Ureter (tissue), 1 donor: ENCODE measurements at places on chromosomes 11 and 22. TPM values are rescaled to one million over a fixed set of nuclear protein-coding genes. Genes with fewer than 3 reads are reported as not detected.
A peak's percentile ranks its signal among the peaks of the same experiment; 100 is the strongest.

DNA sequence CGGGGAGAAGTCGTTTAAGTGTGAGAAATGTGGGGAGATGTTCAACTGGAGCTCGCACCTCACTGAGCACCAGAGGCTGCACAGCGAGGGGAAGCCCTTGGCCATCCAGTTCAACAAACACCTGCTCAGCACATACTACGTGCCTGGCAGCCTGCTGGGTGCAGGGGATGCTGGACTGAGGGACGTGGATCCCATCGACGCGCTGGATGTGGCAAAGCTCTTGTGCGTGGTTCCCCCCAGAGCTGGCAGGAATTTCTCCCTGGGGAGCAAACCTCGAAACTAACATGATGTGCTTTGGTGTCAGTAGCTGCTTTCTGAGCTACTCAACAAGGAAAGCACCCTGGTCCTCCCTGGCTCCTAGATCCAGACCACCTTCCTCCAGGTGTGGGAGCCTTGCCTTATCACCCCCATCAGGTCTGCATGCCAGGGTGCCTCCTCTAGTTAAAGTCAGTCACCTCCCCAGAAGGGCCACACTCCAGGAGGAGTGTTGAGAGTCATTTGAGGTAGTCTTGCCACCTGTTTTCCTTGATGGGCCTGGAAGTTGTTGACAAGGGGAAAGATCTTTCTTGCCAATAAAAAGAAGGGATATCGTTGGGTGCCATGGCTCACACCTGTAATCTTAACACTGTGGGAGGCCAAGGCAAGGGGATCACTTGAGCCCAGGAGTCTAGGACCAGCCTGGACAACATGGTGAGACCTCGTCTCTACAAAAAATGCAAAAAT, 12.9 kb downstream of the ZNF74 start:
- peak; percentile 23 for DNase-seq

Gene CHEK2
- total RNA-seq, result 8.4 TPM

Gene FOLR3
- not detected for total RNA-seq

Gene PTPN5
- total RNA-seq, result 2.6 TPM

GRCh38 chr11:120565466-120566155, 54.1 kb downstream of the GRIK4 start:
- DNase-seq, result no peak
